HS-5 (cell line): ENCODE measurements at places on chromosomes 7 and 10.

DNA sequence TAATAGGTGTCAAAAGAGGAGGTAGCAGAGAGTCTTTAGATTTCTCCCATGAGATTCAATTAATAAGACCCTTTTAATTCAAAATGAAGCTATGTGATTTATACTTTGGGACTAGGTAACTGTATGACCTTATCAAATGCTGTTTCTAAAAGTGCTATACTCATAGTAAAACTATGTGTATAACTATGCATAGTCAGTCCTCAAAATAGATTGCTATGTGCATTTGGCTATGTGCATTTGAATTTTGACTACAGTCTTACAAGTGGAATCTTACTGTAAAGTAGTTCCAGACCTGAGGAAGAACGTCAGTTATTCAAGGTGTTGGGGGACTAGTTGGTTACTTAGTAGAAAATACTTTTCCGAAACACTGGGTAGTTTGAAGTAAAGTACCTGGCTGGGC lies 36.9 kb downstream of the ADD3 start:
- no peak for DNase-seq

DNA sequence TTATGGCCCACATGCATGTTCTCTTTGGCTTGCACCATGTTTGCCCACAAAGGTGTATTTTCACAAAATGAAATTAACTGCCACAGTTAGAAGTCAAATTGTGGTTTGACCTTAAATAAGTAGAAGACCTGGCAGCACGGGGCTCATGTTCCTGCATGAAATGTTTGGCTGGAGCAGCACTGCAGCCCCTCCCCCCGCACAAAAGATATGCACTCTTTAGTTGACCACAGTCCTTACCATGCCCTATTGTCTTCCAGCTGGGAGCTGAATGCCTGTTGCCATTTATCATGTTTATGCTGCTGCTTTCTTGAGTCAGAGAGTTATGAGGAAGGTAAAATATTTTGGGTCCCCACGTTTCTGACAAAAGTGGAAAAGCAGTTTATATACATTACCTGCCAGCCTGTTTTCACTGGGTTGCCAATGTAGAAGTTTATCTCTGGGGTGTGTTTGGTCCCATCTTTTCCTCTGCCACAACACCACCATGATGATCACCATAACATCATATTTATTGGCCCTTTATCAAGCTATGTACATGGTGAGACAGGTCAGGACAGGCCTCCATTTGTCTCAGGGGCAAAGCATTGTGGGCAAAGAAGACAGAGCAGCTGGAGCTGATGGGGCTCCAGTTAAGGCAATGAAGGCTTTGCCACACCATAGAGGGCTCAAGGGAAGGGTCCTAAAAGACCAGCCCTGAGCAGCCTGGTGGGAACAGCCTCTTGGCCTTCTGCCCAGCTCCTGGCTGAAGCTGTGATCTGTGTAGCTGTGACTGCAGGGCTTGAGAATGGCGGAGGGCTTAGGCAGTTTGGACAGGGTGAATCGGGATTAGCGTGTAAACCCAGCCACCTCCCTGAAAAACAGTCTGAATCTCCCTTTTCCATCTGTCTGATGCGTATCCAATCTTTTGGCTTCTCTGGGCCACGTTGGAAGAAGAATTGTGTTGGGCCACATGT lies 5.4 kb downstream of the PRF1 start:
- DNase-seq = no peak

DNA sequence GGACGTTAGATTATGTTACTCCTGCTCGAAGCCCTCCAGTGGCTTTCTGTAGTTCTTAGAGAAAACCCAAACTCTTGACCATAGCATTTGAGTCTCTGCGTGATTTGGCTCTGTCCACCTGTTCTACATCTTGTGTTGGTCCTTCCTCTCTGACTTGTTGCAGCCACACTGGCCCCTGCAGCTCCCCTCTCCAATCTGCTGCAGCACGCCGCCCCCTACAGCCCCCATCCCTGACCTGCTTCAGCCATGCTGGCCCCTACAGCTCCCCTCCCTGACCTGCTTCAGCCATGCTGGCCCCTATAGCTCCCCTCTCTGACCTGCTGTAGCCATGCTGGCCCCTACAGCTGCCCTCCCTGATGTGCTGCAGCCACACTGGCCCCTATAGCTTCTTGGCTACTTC lies 29.2 kb downstream of the TRRAP start:
- DNase-seq = no peak

DNA sequence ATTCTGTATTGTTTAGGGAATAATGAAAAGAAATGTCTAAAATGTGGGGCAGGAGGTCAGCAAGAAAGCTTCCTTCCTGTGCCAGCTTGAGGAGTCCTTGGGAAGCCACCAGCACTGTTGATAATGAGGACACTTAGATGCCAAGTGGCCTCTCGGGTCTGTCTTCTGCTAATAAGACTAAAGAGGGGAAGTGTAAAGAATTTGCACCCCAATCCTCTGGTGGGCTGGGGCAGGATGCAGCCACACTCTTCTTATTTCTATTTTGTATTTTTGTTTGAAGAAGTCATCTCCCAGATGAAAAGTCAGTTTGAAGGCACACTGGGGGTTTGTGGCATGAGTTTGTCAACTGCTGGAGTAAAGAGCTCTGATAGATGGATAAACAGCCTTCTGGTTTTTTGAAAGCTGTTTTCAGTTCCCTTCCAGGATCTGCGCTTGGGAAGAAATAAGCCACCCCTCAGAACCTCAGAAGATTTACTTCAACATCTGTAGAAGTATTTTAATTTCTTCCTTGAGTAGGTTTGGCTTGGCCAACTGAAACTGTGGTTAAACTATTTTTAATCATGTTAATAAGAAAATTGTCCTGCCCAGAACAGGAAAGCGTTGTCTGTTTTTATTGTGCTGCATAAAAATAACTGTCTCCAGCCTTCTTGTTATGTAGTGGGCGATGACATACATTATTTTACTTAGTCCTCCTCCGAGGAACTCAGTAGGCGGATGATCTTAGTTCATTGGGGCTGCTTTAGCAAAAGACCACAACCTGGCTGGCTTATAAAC lies 128.8 kb upstream of the GPR26 start:
- DNase-seq = no peak

- no peak for DNase-seq
These were observed 48.8 kb upstream of the RASGEF1A start for GRCh38 chr10:43315535-43316207.

DNA sequence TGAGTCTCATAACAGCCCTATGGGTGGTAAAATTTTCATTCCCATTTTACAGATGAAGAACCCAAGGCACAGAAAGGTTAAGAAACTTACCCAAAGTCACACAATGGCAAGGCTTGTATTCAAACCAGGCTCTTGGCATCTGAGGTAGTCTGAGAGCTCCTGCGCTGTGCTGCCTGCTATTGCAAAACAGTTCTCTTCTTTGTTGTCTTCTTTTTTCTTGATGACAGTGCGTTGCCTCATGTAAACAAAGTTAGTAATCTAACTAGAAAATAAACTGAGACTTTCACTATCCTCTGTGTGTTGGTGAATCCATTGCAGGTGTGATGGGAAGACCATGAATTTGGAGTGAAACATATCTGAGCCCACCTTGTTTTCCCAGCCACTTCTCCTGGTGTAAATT lies 240.8 kb downstream of the PTEN start:
- no peak for DNase-seq
